NCI-H1105 (cell line): ENCODE measurements at places on chromosomes 5 and 9.
A peak's percentile ranks its signal among the peaks of the same experiment; 100 is the strongest.

- DNase-seq, result no peak
Measured at GRCh38 chr9:18795947-18796671, 236.9 kb downstream of the SAXO1 start.

GRCh38 chr9:70947086-70947485 is 174.3 kb downstream of the TRPM3 start:
- DNase-seq, result no peak

- DNase-seq, result no peak
Measured at GRCh38 chr9:135989722-135990467, 28.7 kb upstream of the UBAC1 start.

- DNase-seq, result no peak
Measured at GRCh38 chr9:109766351-109766750, 13.6 kb upstream of the PALM2AKAP2 start.

DNA sequence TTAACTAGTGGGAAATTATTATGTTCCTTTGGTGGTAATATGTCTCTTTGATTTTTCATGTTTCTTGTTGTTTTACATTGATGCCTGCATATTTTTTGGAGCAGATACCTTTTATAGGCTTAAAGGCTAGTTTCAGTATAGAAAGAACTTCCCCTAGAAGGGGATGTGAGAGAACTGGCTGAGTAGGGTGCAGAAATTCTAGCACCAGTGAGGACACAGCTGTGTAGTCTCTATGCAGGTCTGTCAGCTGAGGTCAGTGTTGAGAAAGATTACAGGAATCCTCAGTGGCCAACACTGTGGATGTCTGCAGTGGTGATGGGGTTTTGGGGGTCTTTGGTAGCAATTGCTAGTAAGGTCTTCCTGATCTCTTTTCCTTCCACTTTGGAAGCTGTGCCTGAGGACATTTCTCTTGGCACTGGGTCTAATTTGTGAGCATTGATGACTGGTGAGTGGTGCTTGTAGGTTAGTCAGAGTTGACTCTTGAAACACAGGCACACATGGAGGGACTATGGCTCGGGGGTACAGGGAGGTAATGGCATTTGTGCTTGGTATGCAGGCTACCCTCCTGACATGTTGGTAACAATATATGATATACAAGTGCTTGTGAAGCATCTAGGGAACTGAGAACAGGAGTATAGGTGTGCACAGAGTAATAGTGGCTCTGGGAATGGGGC is 221.4 kb downstream of the SPATA31D1 start:
- no peak for DNase-seq

DNA sequence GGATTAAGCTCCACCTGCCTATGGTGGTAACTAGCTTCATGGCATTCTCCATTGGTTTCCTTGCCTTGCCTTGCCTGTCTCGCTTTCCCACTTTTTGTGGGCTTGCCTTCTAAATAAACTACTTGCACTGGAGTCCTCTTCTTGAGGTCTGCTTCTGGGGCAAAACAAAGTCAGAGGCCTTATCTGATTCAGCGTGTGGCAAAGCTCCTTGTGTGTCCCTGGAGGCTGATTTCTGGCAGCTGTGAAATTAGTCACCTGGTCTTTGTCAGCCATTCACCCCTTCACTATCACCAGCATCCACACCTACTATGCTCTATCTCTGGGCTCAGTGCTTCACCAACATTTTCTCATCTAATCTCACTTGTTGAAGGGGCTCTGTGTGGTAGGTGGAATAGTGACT is 176.2 kb downstream of the SEC61B start:
- no peak for DNase-seq

DNA sequence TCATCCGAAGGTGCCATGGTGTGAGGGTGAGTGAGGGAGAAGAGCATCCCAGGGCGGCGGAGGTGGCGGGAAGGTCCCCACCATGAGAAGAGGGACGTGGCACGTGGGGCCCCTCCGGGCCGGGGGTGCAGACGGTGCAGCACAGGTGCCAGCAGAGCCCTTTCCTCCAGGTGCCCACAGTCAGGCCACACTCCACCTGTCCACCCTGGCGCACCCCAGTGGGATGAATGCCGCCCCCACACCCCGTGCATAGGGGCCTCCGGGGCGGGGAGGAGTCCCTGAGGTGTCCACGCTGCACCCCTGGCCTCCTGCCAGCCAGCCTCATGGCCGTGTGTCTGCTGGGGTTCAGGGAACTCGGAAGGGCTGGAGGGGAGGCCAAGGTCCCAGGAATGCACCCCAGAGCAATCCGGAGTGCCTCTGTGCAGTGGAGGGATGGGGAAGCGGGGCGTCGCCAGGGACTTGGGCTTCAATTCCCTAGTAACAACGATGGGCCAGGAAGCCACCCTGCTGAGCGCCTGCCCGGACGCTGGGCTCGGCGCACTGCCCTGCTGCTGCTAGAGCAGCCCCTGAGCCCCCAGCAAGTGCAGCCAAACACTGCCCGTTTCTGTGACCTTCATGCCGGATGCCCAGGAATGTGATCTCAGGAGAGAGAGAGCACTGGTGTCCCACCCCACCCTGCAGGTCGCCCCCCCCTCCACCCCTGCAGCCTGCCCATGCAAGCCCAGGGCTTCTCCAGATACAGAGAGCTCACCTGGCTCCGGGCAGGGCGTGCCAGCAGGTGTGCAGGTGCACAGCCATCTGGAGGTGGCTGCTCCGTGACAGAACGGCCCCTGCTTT is 8.8 kb upstream of the NACC2 start:
- DNase-seq, result peak; percentile 90

GRCh38 chr5:36944607-36945225 is 68.1 kb downstream of the NIPBL start:
- DNase-seq, result peak; percentile 36

DNA sequence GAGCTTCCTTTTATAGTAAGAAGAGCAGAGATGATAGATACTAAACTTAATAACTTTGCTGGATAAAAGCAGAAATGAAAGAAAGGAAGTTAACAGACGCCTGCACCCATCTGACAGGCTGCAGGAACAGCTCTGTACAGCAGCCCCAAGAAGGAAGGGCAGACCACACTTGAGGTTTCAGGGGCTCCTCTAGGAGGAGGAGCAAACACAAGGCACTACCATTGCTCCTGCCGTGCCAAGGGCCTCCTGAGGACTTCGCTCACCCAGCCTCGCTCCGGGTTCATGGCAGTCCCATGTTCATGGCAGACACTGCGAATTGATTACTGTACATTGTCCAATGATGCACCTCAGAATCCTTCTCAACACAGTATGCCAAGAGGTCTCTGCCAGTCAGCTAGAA is 85.1 kb downstream of the AMBP start:
- DNase-seq, result no peak

GRCh38 chr5:42767491-42768105 is 11.0 kb downstream of the CCDC152 start:
- DNase-seq, result peak; percentile 1

DNA sequence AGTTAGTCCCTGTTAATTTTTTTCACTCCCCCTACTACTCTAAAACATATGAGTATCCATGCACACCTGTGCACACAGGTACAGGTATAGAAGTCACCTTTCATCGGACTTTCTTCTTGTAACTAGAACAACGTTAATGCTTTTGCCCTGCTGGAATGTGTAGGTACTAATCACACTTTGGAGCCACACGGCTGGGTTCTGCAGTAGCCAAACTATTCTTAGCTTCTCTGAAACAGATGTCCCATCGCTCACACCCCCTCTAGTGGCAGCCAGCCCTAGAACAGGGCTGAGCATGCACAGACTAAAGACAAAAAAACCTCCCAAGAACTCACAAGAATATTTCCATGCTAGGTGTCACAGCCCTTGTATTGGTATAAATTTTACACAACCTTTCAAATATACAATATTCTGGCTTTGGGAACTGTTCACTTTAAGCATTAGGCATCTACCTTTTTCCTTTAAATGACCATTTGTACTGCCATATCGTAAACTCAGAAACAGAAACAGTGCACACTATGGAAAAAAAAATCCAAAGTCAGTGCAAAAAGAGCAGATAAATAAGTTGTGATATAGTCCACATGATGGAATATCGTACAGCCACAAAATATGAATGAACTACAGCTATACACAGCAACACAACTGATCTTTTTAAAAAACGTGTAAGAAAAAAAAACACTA is 64.0 kb downstream of the RETREG1 start:
- peak; percentile 29 for DNase-seq

DNA sequence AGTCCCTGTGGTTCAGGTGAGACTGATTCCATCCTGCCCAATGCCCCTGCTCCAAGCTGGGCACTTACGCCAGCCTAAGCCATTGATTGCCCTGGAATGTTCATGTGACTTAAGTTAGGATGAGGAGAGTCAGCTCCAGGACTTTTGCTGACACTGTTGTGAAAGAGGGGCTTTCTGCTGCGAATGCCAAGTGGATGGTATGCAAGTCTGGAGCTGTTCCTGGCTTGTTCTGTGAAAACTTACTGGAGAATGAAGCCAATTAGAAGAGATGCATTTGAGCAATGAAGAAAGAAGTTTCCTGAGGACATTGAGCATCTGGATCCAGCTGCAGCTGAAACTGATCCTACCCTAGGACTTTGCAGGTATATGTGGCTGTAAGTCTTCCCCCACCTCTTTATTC is 61.2 kb upstream of the ZFR start:
- no peak for DNase-seq

DNA sequence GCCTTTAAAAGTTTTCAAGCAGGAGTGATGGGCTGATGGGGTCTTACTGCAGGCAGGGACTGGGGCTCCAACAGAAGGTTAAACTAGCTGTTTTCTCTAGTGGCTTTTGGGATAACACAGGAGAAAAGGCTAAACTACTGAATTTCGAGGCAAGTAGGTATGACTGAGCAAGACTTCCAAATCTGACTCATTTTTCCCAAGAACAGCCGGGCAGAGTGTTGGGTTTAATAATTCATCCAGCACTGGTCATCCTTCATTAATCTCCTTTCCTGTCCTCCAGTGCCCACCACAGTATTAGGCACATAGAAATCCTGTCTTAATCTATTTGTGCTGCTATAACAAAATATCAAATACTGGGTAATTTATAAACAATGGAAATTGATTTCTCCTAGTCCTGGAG is 20.5 kb downstream of the MSX2 start:
- DNase-seq, result no peak
